ENCODE measurements at places on chromosomes 16 and 17.
A peak's percentile ranks its signal among the peaks of the same experiment; 100 is the strongest.

DNA sequence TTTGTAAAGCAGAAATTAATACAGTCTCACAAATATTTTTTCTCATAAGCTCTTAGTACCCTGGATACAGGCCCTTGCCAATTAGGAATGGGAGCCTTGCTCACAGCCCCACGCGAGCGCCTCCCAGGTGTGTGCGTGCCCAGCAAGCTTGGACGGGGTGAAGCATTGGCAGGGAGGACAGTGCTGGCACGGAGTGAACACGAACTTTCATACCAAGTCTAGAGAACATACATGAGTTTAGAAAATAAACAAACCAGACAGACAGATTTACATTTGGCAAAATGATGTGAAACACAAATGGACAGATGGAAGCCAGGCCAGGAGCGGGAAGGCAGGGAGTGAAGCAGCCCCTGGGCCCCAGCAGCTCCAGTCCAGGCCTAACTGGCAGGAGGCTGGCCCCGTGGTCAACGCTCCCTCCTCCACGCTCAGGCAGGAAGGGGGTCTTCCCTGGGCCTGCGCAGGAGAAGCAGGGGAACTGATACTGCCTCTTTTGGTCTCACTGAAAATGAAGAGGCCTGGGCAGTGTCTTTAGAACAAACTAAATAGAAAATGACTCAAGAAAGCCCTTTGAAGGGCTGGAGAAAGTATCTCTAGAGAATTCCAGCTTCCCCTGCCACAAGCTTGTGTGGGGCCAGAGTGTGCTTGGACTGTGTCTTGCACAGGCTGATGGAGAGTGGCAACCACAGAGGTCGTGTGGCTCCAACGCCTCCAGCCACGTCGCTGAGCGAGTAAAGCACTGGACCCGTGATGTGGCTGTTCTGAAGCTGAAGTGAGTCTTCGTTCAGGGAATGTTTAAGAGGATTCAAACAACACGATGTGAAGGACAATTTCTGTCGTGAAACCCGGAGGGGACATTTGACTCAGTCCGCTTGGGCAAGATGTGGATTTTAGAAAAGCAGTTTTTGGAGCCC lies 9.9 kb upstream of the FOXJ1 start:
- peak; percentile 3 for DNase-seq

DNA sequence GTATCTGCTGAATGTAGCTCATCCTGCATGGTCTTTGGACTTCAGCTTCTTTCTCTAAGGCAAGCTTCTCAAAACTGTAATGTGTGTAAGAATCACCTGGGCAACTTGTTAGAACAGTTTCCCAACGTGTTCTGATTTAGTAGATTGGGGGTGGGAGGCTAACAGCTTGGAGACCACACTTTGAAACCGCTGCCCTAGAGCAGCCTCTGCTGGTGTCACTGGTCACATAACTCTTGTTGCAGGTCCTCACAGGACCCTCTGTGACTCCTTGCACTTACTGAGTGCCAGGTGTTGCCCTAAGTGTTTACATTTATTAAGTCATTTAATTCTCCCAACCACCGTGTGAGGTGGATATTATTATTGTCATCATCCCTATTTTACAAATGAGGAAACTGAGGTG lies 9.9 kb downstream of the SLC35G3 start:
- no peak for DNase-seq

DNA sequence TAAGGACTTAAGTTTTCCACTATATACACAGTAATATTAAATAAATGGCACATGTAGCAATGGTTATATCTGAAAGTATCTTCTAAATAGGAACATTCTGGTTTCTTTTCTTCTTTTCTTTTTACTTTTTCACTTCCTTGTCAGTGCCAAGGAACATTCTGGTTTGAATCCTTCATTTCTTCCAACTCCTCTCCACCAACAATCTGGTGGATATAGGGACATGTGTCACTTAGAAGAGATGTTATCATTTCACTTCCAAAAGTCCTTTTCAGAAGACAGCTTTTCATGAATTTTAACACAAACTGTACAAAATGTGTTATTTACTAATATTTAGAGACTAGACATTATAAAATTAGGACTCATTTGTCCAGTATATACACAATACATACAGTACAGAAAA lies 7.9 kb upstream of the GOT2 start:
- DNase-seq, result no peak

GRCh38 chr16:57889960-57890751 lies 80.8 kb downstream of the CNGB1 start:
- no peak for DNase-seq

- peak; percentile 52 for DNase-seq
Measured at GRCh38 chr16:3029491-3030221, 5.8 kb downstream of the THOC6 start.

GRCh38 chr16:65769055-65769465 lies 597.4 kb upstream of the CDH5 start:
- no peak for DNase-seq

GRCh38 chr16:30774367-30775130 lies 12.4 kb downstream of the RNF40 start:
- DNase-seq, result no peak

GRCh38 chr17:64192589-64192988 lies 62.6 kb upstream of the ERN1 start:
- no peak for DNase-seq

DNA sequence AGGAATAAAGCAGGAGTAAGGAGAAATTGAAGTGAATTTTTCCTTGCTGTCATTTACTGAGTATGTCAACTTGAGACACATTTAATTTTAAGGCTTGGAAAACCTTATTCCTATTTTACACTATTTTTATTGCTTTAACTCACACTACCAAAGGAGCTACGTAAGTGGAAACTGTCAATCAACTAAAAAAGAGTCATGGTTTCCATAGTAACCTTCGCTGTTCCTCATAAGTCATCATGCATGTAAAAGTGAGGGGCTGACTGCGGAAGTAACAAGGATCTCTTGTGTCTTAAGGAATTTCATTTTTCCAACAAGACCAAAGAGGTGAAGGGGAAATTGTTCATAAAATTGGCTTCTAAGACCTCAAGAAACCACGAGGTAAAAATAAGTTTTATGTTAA lies 516.2 kb upstream of the CA10 start:
- no peak for DNase-seq

DNA sequence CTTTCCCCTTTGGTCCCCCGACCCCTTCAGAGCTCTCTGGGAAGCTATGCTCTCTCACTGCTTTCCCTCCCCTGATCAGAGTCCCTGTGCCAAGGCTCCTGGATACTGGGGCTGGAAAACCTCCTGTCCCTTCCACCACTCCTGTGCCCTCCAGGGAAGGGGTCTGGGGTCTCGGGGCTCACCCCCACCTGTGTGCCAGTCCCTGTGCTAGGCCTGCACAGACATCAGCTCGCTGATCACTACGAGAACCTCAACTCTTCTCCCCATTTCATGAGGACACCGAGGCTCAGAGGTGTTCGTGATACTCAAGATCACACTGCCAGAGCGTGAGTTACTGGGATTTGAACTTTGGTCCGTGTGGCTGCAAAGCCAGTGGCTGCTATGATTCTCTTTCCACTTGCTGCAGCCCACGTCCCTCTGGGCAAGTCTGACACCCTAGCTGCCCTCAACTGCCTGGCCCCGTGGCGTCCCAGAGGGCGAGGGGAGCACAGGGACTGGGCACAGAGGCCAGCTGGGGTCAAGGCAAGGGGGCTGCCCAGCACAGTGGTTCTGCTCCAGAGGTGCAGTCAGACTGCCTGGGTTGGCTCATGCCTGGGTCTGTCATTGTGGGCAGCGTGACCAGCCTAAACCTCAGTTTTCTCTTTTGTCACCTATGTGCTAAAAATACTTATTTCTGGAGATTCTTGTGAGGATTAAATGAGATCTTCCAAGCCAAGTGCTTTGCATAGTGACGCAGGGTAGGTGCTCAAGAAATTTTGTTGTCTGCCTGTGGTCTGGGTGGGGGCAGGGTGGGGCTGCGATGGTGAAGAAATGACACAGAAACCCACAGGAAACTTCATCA lies 43.8 kb upstream of the TOB1 start:
- peak; percentile 91 for DNase-seq

- peak; percentile 36 for DNase-seq
Measured at GRCh38 chr17:57834146-57834741, 15.6 kb downstream of the MRPS23 start.
